ENCODE measurements at places on chromosomes 11 and 22.

- DNase-seq, result no peak
These were observed 616 bp downstream of the OR10S1 start for GRCh38 chr11:123976770-123977560.

GRCh38 chr22:50498322-50498890, 9.1 kb downstream of the LMF2 start:
- DNase-seq, result peak; percentile 83

DNA sequence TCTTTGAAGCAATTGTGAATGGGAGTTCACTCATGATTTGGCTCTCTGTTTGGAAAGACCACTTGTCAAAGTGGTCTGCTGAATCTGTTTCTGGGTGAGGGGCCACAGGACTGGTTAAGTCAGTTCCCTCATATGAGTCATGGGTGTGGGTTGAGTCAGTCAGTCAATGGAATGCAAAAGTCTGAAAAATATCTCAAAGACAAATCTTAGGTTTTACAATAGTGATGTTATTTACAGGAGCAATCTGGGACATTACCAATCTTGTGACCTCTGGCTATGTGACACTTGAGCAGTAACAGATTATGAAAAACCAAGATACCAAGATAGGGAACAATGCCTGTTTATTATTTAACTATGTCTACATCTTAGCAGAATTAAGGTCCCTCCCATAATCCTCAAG, 311.6 kb downstream of the AASDHPPT start:
- no peak for DNase-seq

- no peak for DNase-seq
These were observed 710 bp downstream of the MTCH2 start for GRCh38 chr11:47641600-47642098.

- no peak for DNase-seq
These were observed 73.6 kb upstream of the EIF3M start for GRCh38 chr11:32510039-32510438.

DNA sequence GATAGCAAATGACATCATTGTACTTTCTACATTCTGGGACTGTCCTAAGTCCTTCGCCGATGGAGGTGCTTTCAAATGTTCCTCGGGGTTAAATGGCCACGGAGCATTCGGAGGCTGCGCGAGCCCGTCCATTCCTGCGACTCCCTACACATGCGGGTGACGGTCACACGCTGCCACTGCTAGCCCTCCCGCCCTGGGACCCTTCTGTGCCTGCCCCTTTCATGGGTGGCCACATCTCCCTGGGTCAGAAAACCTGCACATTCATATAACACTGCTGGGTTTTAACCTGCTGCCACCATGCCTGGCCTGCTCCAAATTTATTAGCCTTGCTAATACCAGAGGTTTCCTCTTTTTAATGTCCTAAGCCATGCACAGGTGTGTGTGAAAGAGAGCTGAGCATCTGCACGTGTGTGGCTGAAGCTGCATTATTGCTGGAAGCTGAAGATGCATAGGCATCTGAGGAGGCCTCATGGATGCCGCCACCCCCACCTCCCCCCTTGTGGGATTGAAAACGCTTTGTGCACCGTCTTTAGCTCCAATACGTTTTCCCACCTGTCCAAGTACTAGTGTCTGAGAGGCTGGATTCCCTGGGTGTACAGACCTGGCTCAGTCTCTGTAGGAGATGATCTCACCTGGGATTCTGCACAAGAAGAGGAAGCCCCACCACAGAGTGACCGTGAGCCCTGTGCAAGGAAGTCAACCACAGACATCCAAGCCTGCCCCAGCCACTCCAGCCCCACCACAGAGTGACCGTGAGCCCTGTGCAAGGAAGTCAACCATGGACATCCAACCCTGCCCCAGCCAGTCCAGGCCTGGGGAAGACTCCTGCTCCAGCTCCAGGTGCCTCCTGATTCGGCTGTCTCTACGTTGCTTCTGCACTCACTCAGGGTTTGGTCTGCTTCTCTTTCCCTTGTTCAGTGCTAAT, 626.4 kb downstream of the BRD1 start:
- DNase-seq, result no peak

DNA sequence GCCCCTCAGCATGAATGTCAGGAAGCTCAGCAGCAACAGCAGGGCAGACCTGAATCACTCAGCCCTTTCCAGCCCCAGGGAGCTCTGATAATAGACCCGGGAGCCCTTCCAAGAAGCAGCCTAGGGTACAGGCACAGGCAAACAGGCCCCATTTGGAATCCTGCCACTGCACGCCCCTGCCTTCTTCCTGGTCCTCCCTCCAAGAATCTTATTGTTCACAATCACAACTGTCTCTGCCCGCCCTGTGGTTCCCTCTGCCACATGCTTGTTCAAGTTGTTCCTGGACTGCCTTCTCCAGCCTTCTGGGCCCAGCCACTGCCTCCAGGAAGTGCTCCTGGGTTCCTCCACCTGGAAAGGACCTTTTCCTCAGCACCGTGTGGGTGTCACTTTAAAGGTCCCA, 54.6 kb downstream of the LRRC32 start:
- DNase-seq, result no peak

GRCh38 chr11:57498540-57498939, 17.0 kb downstream of the SLC43A1 start:
- DNase-seq, result no peak

GRCh38 chr11:108597736-108598355, 4.3 kb upstream of the EXPH5 start:
- no peak for DNase-seq

DNA sequence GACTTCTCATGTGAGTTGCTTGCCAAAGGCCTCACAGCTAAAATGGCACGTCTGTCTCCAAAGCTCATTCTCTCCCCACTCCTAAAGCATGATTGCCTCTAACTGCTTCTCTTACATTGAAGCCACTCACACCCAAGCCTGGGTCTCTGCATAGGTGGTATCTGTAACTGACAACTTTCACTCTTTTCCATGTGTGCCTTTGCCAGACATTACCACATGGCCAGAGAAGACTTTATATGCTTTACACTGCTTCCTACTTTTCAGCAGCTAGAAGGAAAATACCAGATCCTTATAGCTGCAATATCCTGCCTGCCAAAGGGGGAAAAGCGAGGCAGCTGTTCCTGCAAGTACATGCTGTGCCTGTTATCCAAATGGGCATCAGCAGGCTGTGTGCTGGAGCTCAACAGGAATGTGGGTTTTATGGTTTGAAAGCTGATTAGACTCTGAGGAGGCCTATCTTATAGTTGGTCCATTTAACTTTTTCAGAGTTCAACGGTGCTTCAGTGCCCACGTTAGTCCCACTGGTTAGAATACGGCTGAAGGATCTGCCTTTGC, 547.1 kb downstream of the RAB38 start:
- no peak for DNase-seq

- DNase-seq, result no peak
These were observed 23.3 kb upstream of the WEE1 start for GRCh38 chr11:9550191-9550628.

DNA sequence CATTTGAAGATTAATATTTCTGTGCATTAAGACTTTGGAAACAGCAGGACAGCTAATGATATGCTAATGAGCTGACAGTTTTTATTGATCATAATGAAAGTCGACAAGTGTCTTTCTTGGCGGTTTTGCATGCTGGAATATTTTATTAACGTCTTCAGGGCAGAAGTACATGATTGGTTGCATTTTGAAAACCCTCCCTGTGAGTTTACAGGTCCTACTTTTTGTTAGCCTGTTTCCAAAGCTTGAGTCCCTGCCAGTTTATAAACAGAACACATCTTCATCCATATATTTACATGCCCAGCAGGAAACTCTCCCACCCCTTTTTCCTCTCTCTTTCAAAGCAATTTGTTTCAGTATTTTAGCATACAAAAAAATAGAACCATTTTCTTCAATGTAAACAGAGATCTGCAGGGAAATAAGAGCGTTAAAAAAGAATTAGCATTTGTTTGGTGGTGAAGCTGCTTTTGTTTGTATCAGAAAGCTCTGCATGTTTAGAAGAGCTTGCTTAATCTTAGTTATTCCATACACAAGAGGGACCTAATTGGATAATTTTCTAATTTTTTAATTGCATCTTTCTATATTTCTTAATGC, 243.6 kb downstream of the NELL1 start:
- DNase-seq, result no peak

- DNase-seq, result no peak
These were observed 1.9 kb downstream of the TAGLN start for GRCh38 chr11:117200813-117201657.

GRCh38 chr22:28111501-28112189, 192.6 kb upstream of the PITPNB start:
- no peak for DNase-seq

GRCh38 chr11:23263466-23263865, 403.2 kb upstream of the CCDC179 start:
- DNase-seq, result no peak

DNA sequence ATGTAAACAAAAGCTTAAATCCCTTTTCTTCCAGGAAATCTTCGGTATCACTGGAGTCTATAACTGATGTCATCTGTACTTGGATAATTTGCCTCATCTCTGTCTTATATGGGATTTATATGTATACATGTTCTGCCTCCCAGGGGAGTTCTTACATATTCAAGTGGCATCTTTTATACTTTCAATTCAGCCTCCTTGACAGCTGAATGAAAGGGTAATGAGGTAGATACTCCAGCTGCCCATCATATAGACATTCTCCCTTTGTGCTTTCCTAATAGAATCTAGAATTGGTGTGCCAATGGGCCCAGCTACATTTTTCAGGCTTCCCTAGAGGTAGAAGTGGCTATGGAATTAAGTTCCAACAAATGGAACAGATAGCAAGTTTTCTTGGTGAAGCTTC, 223.8 kb downstream of the LRRC4C start:
- DNase-seq, result no peak

GRCh38 chr11:64757549-64758329, 2.0 kb downstream of the PYGM start:
- no peak for DNase-seq

GRCh38 chr11:113531575-113532451, 56.6 kb upstream of the DRD2 start:
- DNase-seq, result no peak

GRCh38 chr11:43116071-43116470, 195.7 kb upstream of the API5 start:
- no peak for DNase-seq

GRCh38 chr11:76243193-76243956, 37.1 kb upstream of the WNT11 start:
- no peak for DNase-seq

DNA sequence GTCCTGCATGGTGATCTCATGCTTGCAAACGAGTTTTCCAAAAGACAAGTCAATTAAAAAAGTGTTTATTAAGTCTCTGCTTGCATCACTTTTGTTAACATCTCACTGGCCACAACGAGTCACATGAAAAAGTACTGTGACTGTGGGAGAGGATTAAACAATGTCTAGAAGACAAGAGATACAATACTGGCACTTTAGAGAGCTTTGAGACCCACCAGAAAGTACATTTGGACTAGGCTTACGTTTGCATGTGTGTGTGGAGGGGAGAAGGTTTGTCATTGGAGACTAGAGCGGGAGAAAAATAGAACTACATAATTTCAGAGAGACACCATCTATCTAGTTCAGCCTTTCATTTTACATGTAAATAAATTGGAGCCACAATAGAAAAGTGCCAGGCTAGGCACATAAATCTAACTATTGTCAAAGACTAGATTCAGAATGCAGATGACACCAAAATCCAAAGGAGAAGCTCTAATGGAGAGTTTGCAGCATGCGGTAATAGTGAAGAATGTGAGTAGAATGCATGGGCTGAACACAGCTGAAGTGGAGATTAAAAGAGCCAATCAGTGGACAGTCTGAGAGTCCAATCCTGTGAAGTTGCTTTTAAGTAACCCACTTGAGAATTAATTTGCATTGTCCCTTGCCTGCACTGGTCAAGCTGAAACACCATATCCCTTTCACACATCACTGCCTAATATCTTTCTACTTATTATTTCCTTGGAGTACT, 977.4 kb upstream of the FAT3 start:
- DNase-seq, result no peak

DNA sequence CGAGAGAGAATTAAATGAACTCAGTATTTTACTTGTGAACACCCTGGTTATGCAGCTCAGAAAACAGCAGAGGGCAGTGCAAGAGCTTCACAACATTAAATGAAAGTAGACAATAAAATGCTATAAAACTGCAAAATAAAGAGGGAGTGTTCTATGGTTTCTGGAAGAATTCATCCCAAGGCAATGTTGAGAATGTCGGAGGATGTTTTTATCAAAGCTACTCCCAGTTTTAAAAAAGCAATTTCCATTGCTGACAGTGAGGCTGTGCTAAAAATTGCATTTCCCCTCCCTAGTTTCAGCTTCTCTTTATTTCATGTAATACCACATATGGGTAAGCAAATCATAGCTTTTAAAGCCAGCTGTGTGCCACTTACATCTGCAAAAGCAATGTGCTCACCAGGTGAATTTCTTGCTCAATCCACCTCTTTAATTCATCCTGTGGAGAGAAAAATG, 296.8 kb downstream of the RAB38 start:
- DNase-seq, result no peak

- DNase-seq, result no peak
These were observed 12.9 kb upstream of the RAPSN start for GRCh38 chr11:47461876-47462275.

- no peak for DNase-seq
These were observed 1067.4 kb downstream of the OPCML start for GRCh38 chr11:132464939-132465338.

- peak; percentile 43 for DNase-seq
These were observed 7.0 kb downstream of the SEPTIN3 start for GRCh38 chr22:41976070-41976901.

DNA sequence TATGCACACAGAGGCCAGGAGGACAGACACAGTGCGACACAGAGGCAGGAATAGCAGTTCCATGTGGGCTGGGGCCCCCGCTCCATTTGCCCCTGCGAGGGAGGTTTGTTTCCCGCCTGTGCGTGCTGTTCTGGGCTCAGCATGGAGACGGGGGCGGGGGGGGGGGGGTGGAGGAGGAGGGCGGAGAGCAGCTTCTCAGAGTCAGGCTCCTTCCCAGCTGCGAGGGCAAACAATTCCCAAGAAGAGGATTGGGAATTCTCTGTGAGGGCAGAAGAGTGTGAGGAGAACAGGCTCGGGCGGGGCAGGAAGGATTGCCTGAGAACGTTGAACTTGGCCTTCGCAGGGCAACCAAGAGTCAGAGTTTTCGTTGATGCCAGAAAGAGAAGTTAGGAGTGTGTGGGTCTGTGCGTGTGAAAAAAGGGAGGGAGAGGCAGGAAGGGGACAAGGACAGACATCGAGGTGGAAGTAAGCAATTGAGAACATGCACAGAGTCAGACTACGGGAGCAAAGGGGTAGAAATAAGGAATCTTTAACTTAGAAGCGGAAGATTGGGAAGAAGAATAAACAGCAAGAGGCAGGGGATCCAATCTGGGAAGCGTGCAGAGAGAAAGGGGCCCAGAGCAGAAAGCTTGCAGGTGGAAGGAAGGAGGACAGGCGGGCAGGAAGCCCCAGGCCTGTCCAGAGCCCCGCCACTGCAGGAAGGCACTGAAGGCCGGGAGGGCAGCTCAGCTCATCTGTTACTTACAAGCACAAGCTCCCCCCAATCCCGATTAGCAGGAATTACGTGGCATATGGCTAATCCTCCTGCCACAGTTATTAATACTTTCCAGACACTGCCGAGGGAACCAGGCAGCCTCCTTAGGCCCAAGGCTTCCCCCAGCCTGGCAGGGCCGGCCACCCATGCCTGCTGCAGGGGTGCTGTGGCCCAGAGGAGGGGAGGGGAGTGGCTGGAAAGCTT, 15.6 kb upstream of the JAM3 start:
- no peak for DNase-seq

Data from CD4-positive, alpha-beta T cell treated with Interleukin-17A for 1 hour (primary cell).